WERI-Rb-1 (cell line): ENCODE measurements at places on chromosomes 13 and 19.

GRCh38 chr19:49512970-49513745 is 697 bp downstream of the FCGRT start:
- peak; percentile 51 for DNase-seq

DNA sequence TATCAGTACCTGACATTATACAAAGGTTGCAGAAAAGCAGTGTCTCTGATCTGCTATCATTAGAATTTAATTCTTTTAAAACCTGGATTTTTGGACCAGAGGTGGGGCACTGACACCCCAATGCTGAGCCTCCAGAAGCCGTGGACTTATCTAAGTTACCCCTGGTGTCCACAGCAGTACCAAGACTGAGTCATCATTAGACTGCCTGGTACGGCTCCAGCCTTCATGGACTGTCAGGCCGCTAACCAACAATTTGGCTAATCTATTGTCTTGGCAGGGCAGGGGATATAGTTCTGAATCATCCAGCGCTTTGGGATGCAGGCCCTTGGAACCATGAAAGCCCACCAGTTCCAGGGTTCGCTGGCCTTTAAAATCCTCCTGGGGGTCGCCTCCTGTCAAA is 78.3 kb downstream of the TSHZ3 start:
- no peak for DNase-seq

DNA sequence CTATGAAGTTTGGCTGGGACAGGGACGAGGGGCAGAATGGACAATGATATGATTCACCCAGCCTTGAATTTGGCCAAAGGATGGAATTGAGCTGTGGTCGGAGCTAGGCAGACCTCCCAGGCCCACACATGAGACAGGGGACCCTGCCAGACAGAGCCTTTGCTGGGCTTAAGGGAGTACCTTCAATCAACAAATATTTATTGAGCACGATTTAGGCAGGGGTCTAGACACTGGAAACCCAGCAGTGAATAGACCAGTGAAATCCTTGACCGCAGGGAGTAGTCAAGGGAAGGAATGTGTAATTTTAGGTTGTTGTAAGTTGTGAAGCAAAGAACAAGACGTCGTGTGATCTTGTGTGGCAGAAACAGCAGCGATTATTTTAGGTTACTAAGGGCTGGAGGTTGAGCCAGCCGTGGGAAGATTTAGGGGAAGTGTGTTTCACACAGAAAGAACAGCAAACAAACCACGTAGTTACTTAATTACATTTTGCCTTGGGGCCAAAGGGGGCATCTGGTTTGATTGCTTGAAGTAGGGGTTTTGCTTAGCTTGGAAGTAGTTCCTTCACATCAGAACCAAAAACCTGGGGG is 16.9 kb upstream of the AP1M2 start:
- DNase-seq: no peak

DNA sequence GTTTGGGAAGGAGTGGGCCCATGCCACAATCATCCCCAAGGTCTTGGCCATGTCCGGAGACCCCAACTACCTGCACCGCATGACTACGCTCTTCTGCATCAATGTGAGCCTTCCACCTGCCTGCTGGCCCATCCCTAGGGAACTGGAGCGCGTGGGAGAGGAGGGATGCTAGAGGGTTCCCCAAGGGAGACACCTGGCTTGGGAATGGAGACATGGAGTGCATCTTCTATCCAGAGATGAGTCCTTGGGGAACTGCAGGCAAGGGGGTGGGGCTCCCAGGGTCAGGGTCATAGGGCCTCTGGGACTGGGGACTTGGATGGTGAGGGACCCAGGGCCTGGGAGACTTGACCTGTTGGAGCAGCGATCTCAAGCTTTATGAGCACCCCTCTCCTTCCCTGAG is 31.2 kb downstream of the PPP2R1A start:
- no peak for DNase-seq

DNA sequence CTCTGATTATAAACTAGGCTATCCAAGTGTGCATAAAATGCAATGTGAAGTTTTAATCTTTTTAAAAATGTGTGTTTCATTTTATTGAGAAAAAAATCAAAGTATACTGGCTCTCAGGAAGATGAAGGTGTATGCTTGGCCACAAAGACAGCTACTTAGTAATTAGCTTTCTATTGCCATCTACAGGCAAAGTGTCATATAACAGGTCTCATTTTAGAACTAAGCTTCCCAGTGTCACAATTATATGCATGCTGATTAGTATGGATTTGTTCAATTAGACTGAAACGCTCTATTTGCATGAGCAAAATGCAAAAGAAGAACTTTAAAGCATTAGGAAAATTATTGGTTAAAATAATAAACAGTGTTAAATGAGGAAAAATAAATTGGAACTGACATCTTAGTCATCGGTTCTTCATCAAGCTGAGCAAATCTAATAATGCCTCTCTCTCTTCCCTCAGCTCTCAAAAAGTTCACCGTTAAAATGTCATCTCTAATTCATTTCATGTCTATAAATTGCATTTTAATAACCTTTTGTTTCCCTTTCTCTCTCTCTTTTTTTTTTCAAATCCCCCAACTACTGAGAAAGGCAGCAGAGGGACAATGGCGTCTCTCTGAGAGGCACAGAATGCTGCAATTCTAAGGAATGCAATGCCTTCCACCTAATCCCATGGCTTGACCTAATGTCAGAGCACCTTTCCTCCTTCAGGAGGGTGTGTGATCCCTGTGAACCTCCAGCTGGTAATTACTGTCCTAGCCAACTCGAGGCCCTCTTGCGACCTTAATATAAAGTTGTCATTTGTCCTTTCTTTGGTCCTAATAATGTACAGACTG is 313.1 kb upstream of the MAB21L1 start:
- no peak for DNase-seq

- no peak for DNase-seq
Measured at GRCh38 chr13:35791184-35791851, 314.8 kb upstream of the MAB21L1 start.

- no peak for DNase-seq
Measured at GRCh38 chr13:45447050-45447661, 17.6 kb upstream of the COG3 start.

DNA sequence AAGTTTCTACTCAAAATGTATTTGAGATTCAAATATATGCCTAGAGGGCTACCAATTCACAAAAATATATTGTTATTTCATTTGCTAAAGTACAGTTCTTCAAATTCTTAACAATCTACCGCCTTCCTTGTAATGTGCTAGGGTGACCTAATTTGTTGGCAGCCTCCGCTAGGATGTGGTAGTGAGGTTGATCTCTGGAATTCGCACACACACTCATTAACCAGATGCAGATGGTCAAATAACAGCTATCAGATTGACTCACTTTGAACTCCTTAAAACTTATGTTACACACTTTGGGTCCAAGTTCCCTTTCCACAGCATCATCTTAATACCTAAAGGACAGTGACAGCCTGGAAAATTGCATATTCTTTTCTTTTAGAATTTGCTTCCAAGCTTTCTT is 367.3 kb downstream of the DCT start:
- no peak for DNase-seq

DNA sequence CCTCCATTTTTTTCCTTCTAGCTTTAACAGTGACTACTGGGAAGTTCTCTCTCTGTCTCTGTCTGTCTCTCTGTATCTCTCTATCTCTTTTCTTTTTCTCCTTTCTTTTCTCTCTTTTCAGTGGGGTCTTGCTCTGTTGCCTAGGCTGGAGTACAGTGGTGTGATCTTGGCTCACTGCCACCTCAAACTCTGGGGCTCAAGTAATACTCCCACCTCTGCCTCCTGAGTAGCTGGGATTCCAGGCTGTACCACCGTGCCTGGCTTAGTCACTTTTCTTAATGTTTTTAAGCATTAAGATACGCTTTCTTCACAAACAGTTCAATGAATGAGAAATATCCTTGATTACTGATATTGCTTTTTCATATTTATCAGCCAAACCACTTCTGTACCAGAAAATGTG is 13.1 kb downstream of the PCCA start:
- DNase-seq: no peak

DNA sequence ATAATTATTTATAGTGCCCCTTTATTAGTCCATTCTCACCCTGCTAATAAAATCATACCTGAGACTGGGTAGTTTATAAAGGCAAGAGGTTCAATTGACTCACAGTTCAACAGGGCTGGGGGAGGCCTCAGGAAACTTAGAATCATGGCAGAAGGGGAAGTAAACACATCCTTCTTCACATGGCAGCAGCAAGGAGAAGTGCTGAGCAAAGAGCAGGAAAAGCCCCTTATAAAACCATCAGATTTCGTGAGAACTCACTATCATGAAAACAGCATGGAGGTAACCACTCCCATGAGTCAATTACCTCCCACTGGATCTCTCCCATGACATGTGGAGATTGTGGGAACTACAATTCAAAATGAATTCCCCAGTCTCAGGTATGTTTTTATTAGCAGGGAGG is 89.9 kb upstream of the STARD13 start:
- DNase-seq: no peak

DNA sequence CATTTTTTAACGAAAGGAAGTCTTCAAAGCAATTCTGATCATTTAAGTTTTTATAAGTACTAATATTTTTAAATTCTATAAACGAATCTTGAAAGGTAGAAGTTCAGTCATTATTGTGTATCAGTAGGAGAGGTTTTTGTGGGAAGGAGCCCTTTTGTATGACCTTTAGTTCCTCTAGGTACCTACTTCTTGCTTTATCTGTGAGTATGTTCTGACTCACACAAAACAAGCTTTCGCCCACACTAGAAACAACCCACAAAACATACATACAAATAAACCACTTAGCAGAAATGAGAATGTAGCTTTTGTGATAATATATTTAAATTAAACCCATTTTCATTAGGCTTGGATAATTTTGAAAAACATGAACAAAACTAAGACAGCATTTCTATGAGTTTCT is 27.8 kb downstream of the ERCC5 start:
- no peak for DNase-seq

DNA sequence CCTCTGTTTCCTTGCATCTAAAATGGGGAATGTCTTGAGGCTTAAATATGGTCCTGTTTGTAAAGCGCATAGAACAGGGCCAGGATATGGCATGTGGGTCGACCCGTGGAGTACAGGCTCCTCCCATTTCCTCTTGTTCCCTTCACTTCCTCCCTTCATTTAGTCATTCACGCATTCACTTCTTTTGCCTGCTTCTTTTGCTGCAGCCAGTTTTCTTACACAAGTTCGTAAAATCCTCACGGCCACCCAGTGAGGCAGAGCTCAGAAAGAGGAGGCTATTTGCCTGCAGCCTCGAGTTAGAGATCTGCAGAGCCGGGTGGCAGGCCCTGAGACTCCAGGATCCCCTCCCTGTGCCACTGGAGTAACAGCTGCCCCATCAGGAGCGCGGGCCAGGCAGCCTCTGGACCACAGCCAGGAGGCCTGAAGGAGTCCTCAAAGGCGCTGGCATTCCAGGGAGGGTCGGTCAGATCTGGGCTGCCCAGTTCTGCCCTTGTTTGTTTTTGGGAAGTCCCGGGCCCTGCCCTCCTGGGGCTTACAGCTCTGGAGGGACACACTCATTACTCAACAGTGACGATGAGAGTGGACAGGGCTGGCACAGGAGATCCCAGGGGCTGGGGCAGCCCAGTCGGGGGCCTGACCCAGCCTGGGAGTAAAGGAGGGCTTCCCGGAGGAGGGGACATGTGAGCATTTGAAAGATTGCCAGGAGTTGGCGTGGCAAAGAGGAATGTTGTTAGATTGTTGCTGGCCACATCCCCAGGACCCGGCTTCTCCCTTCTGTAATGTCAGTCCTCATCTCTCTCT is 4.6 kb downstream of the PPP5C start:
- DNase-seq: no peak

- no peak for DNase-seq
Measured at GRCh38 chr13:72678312-72678711, 49.1 kb downstream of the MZT1 start.

DNA sequence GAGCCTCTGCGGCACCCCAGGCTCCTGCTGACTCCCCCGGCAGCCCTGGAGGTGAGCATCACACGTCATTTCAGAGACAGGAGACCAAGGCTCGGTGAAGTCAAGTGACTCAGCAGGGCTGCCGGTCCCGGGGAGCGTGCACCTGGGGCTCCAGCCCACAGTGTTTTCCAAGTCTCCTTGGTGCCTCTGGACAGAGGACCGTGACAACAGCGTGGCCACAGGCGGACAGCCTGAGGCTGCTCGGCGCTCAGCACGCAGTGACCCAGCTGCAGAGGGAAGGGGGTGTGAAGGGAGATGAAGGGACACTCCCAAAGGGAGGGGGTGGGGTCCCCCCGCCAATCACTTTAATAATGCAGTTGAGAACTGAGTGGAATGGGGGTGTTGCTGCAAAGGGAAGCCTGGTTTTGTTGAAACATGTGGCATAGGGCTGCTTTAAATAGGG is 17.5 kb upstream of the ASPDH start:
- DNase-seq: no peak

DNA sequence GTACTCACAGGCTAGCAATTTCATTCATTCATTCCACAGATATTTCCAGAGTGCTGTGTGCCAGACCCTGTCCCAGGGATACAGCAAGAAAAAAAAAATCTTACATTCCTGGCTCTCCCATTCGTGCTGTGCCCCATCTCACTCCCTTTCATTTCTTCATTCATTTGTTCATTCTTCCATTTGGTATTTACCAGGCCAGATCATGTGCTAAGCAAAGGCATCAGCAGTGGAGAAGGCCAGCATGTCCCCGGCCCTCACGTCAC is 2.3 kb downstream of the MAP3K10 start:
- no peak for DNase-seq

DNA sequence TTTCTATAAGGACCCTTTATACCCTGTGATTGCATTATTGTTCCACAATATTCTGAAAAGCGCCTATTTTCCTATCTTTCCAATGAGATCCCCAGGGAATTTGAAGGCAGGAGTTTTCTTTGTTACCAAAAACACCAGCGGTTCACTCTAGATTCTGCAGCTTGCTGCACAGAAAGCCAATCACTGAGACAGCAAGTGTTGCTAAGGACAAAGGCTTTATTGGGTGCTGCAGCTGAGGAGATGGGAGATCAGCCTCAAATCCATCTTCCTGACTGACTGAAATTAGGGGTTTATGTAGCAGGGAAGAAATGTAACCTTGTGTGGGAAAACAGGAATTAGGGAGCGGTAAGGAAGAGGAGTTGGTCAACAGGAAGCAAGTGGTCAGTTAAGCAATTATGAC is 42.6 kb upstream of the MYO16 start:
- DNase-seq: no peak

DNA sequence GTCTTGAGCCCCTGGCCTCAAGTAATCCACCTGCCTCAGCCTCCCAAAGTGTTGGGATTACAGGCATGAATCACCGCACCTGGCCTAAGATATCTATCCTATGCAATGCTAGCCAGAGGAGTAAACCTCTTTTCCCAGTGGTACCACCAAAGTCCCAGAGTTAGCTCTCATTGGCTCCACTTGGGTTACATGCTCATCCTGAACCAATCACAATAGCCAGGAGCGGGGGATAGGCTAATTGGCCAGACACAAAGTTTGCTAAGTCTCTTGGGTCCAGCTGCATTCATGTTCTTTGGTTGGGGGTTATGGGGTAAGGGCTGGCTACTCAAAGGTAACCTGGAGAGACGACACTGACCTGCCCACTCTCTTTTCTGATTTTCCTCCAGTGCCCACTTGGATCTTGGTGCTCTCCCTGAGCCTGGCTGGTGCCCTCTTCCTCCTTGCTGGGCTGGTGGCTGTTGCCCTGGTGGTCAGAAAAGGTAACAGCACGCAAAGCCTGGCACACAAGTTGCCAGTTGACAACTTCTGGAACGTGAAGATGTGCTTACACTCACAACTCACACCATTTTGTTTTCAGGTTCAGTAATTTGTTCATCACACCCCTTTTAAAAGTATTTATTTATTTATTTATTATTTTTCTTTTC is 7.8 kb downstream of the C19orf38 start:
- no peak for DNase-seq
